Mucosa of descending colon (tissue), 3 donors: ENCODE measurements at places on chromosomes 6 and 20.

- no peak for DNase-seq
These were observed 76.1 kb downstream of the TBX18 start for GRCh38 chr6:84688141-84688873.

GRCh38 chr20:50559149-50559548 is 49.0 kb downstream of the PTPN1 start:
- no peak for DNase-seq

DNA sequence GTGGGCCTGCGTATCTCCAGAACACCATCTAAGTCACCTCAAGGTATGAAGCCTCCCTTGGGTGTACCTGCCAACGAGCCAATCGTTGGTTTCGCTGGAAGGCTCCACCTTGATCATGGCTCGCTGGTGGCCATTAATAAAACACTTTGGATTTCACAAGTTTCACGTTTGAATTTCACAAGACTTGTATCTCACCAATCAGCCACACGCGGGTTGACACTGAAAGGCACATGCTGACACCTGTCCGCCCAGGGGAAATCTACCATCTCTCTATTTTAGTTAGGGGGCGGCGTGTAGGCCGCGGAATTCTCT is 586 bp upstream of the HMGA1 start:
- no peak for DNase-seq

GRCh38 chr6:28002161-28002560 is 45.1 kb downstream of the OR2B6 start:
- DNase-seq: no peak

DNA sequence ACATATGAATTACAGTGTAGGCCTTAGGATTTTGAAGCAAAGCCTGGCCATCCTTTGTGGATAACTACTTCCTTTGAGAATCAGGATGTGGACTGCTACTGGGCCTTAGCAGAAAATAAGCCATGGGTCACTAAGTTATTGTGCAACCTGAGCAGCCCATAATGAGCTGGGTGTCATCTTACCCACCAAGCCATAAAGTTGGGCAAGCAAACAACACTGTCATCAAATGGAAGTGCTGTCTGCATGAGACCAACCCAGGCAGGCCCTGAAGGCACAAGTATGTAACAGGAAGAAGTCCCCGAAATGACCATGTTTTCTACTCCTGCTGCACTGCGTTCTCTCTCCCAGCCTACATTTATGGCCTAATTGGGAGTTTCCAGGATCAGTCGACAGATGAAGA is 205.6 kb upstream of the GGTLC1 start:
- DNase-seq: no peak

GRCh38 chr6:76441875-76442274 is 369.4 kb upstream of the IMPG1 start:
- no peak for DNase-seq

- no peak for DNase-seq
These were observed 312.3 kb downstream of the HAO1 start for GRCh38 chr20:7627734-7628663.

- DNase-seq: no peak
These were observed 45.6 kb downstream of the EDN1 start for GRCh38 chr6:12335717-12336116.

GRCh38 chr20:10536531-10536930 is 101.4 kb downstream of the SLX4IP start:
- DNase-seq: no peak

DNA sequence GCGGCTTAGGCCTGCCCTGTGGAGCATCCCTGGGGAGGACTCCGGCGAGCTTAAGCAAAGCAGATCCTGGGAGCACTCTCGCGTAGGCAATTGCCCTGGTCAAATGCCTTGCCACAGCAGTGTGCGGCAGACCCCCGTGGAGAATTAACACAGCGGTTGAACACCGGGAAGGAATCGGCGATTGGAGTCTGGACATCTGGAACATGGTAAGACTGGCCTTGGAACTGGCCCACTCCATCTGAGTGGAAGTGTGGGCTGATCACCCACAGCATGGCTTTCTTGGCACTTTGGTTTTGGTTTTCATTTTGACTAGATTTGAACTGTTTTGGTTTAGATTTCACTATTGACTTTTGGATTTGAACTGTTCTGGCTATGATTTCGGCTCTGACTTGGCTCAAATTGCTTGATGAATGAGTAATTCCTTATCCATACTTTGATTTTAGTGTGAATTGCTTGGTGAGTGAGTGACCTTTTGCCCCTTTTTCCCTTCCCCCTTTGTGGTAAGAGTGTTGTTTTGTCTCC is 300.7 kb downstream of the RNGTT start:
- no peak for DNase-seq

DNA sequence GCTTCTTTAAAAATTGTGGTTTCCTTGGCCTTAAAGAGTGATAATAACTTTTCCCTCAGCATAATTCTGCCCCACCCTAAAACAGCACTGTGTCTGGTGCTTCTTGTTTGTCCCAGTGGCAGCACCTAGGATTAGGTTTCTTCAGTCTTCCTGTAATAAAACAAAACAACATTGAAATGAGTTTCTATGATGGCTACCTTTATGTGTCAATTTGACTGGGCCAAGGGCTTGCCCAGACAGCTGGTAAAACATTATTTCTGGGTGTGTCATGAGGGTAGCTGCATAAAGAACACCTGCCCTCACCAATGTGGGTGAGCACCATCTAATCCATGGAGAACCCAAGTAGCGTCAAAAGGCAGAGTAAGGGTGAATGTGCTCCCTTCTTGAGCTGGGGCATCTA is 117.8 kb downstream of the QRSL1 start:
- DNase-seq: peak; percentile 70

GRCh38 chr6:159268511-159268910 is 99.3 kb downstream of the FNDC1 start:
- no peak for DNase-seq

- DNase-seq: no peak
These were observed 1043.4 kb upstream of the FLRT3 start for GRCh38 chr20:15380770-15381169.

GRCh38 chr6:11492464-11493290 is 44.9 kb upstream of the TMEM170B start:
- no peak for DNase-seq

- DNase-seq: no peak
These were observed 570 bp downstream of the RAB44 start for GRCh38 chr6:36698196-36698595.

- peak; percentile 20 for DNase-seq
These were observed 81.2 kb downstream of the ASXL1 start for GRCh38 chr20:32439132-32439829.

- no peak for DNase-seq
These were observed 39.5 kb upstream of the PCMTD2 start for GRCh38 chr20:64216036-64216435.
